ENCODE measurements at places on chromosomes 3 and 15.
A peak's percentile ranks its signal among the peaks of the same experiment; 100 is the strongest.

- peak; percentile 92 for DNase-seq
Observed at GRCh38 chr15:51982013-51982769, 10.6 kb upstream of the LEO1 start.

DNA sequence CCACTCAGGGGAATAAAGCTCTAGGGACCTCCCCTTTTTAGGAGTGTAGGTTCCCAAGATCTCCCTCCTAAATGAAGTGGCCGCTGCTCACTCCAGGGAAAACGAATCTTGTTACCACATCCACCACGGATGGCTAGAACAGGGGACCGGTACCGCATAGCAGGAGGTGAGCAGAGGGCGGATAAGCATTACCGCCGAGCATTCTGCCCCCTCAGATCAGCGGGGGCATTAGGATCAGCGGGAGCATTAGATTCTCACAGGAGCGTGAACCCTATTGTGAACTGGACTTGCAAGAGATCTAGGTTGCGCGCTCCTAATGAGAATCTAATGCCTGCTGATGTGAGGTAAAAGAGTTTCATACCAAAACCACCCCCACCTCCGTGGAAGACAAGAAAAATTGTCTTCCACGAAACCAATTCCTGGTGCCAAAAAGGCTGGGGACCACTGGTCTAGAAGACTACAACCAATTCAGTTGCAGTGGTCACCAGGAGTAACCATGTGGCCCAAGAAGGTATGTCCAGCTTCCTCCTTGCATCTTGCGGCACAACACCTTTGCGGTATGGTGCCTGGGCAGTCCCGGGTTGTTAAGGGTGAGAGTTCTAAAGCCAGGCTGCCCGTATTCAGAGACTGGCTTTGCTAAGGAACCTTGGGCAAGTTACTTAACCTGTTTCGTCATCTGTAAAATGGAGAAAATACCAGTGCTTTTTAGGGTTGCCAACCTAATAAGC, 1.1 kb upstream of the SS18L2 start:
- DNase-seq: no peak

GRCh38 chr3:4948395-4948794, 30.8 kb upstream of the BHLHE40 start:
- no peak for DNase-seq

DNA sequence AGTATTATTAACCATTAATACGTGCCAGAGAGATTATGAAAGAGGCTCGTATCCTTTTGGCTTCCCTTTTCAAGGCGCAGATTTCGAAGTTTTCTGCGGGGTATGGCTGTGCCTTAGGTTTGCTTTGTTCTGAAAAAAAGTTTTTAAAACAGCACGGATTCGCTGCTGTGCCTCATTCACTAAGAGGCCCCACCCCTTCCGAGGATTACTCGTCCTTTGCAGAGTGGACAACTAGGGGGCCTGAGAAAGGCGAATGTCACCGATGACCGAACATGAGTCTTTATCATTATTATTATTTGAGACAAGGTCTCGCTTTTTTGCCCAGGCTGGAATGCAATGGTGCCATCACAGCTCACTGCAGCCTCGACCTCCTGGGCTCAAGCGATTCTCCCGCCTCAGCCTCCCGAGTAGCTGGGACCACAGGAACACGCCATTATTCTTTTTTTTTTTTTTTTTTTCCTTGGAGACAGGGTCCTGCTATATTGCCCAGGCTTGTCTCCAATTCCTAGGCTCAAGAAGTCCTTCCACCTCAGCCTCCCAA, 684 bp upstream of the RPS27L start:
- DNase-seq: peak; percentile 42

- peak; percentile 21 for DNase-seq
Observed at GRCh38 chr15:75669191-75669878, 21.6 kb downstream of the SNX33 start.

DNA sequence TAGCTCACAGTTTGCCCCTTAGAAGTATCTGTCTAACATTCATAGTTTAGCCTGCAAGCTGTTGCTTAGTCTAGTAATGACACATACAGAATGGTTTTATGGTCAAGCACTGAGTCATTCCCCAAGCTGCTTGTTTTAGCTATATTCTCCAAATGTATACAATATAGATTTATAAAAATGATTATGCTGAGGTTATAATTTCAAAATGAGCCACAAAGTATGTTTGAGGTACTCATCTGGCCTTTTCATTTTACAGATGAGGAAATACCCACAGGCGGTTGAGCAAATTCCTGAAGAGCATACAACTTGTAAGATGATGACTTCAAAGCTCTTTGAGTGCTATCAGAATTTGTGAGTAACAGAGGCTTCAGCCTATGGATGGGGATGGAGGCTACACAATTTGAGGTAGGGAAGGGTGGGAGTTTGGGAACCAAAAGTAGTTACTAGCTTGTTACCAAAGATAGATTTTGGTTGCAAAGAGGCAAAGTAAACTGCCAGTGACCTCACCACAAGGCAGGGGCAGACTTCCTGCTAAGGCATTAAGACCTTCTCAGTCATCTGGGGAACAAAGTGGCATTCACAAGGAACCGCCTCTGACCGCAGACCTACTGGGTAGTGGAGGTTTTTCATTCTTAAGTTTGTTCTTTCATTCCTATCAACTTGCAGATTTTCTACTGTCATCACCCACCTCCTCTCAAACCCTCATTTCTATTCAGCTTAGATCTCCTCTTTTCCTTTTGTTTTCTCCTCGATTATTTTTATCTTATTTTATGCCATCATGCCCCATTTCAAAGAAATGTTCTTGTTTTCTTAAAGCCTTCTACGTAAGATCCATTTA, 257.2 kb upstream of the NECTIN3 start:
- peak; percentile 88 for DNase-seq

- no peak for DNase-seq
Observed at GRCh38 chr3:188345223-188345622, 191.3 kb downstream of the LPP start.

GRCh38 chr15:40290545-40290917, 7.7 kb upstream of the ANKRD63 start:
- DNase-seq: no peak

GRCh38 chr3:181066143-181067087, 76.9 kb upstream of the DNAJC19 start:
- DNase-seq: no peak

DNA sequence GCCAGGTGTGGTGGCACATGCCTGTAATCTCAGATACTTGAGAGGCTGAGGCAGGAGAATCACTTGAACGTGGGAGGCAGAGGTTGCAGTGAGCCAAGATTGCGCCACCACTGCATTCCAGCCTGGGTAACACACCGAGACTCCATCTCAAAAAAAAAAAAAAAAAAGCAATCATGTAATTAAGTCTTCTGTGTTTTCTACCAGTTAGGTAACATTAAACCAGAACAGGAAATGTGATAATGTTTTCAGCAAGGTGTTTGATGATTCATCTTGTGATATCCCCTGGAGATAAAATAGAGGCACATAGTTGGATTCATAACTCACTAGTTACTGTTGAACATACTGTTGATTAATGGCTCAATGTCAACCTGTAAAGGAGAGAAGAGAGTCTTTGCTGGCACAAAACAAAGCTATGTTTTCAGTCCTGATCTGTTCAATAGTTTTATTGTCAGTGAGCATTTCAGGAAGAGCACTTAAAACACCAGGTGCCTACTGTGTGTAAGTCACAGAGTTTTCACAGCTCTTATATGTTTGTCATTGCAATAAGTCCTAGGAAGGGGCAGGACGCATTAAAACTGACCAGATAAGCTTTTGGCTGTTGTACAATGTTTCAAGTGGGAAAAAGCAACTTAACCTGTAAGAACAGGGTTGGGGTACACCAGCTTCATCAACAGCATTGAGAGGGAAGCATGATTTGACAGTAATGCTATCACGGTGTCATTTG, 19.5 kb downstream of the DNAJB11 start:
- DNase-seq: peak; percentile 25
